Activated CD4-positive, alpha-beta T cell treated with anti-CD3 and anti-CD28 coated beads for 36 hours (primary cell): ENCODE measurements at places on chromosomes 1 and 21. TPM values are rescaled to one million over a fixed set of nuclear protein-coding genes. Genes with fewer than 3 reads are reported as not detected.

The SOX13 gene
- 1.1 TPM for total RNA-seq

GRCh38 chr1:245500546-245500945 lies 345.8 kb downstream of the KIF26B start:
- no peak for DNase-seq

DNA sequence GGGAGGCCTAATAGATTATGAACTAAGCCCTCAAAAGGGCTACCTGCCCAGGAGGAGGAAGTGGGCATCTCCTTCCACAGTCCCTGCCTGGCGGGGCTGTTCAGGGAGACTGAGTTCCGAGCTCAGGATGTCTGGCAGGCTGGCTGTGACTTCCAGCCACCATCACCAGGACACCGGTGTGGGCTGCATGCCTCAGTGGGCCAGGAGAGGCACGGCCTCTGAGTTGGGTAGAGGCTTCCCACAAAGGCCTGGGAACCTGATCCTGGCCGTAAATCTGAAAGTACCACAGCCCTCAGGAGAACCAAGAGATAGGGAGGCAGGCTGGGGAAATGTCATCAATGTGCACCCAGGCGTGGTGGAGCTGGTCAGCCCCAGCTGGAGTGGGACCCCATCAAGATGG lies 29.1 kb downstream of the NTPCR start:
- DNase-seq: no peak

DNA sequence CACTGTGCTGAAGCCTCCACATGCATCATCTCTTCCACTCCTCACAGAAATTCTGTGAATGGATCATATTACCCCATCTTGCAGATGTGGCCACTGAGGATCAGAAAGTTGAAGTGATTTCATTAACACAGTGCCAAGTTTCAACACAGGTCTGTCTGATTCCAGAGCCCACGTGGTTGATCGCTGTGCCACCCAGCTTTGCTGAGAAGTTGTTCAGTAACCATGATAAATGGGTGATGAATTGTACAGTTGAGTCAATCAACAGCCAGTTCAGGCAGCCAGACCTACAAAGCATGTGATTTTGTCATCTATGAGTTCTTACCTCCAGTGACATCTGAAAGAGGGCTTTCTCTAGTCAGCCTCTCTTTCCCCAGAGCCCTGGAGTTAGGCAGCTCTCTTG lies 61.8 kb upstream of the GRHL3 start:
- no peak for DNase-seq

The PIP5K1A gene
- 74.5 TPM for total RNA-seq
